ENCODE measurements at places on chromosomes 6 and 20. TPM values are rescaled to one million over a fixed set of nuclear protein-coding genes. Genes with fewer than 3 reads are reported as not detected.

- DNase-seq, result no peak
Measured at GRCh38 chr6:82870582-82871172, 195.0 kb downstream of the UBE3D start.

- no peak for DNase-seq
Measured at GRCh38 chr6:107658920-107659865, 164.9 kb downstream of the SCML4 start.

- DNase-seq, result no peak
Measured at GRCh38 chr6:69038841-69039240, 403.8 kb downstream of the ADGRB3 start.

The THBS2 gene
- 58.4 TPM for total RNA-seq

DNA sequence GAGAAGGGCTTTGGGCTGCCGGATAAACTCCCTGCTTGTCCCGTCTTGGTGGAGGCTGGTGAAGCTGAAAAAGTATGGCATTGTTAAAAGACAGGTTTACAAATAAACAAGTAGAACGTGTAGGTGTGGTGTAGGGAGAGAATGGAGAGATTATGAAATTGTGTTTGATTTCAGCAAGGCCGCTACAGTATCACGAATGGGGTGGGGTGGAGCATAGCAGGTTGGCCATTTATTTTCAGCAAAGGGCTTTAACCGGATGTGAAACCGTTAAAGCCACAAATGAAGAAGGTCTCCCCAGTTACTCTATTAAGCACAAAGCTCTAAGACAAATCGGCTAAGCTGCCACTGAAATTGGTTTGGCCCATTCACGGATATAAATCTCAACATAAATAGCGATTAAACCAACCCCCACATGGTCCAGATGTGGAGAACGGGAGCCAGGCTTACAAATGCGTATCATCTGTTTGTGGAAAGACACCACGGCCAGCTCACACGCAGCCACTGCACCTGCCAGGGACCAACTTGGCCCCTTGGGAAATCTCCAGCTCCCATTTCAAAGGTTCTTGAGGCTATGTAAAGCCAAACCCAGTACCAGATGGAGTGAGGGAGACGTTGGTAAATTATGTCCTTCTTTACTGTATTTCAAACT lies 94.0 kb downstream of the ZMYND8 start:
- no peak for DNase-seq

The SEMG1 gene
- not detected for total RNA-seq

DNA sequence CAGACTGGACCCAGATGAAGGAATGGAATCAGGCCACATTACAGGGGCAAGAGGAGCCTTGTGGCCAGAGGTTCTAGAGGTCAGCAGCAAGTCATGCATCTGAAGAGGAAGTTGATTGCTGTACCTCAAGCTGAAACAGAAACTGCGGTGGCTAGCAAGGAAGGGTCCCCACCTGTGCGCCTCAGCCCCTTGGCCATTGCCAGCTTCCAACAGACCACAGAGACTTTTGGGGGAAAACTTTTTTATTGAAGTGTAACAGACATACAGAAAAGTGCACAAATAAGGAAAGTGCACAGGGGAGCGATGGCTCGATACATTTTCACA lies 26.8 kb upstream of the SLC9A8 start:
- DNase-seq, result no peak

DNA sequence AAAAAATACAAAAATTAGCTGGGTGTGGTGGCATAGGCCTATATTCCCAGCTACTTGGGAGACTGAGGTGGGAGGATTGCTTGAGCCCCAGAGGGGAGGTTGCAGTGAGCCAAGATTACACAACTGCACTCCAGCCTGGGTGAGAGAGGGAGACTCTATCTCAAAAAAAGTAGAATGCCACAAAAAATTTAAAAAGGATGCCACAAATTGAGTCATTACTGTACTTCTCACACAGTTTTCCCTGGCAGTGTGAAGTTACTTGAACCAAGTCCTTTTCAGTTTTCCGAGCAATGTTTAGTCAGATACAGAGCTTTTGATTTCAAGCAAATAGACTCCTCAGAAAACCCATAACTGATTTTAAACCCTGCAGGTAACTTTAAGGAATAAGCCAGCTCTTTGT lies 53.3 kb downstream of the TNFRSF21 start:
- no peak for DNase-seq

GRCh38 chr20:30812739-30813411 lies 444.6 kb upstream of the DEFB115 start:
- no peak for DNase-seq

DNA sequence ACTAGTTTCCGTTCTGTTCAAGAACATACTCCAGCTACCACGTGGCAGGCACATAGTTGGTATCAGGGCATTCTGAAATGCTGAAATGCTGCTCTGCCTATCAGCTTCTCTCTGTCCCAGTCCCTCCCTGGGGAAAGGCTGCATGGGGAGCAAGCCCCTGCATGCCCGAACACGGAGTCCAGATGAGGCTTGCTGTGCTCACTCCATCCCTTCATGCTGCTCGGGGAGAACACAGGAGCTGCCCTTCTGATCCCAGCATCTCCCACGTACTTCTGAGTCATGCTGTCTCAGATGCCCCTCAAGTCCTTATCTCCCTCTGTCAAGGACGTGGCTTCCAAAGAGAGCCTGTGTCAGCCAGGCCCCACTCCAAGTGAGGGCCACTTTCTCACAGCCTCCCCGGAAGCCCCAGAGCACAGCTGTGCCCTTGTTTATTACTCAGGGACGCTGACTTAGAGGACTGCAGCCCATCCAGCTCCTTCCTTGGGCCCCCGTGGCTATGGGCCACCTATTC lies 29.4 kb downstream of the THBS2 start:
- DNase-seq, result no peak

GRCh38 chr6:39192736-39193135 lies 36.5 kb downstream of the KCNK5 start:
- DNase-seq, result no peak

The DLL1 gene
- total RNA-seq, result 6.6 TPM

The PNPLA1 gene
- 0.30 TPM for total RNA-seq

GRCh38 chr6:29112135-29112534 lies 4.3 kb downstream of the OR2J3 start:
- no peak for DNase-seq

DNA sequence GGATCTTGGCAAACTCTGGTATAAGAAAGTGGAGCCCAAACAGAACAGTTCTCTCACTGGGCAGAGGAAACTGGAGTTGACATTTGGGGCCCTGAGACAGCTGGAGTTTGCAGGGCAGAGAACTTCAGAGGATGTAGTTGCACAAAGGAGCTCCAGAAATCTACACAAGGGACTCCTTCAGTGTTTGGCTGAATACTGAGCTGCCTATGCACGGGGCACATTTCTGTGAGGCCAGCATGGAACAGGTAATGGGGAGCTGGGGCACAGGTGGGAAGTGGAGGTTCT lies 169.3 kb downstream of the ANKRD60 start:
- no peak for DNase-seq

- no peak for DNase-seq
Measured at GRCh38 chr20:35363190-35363589, 48.6 kb downstream of the UQCC1 start.

The PI16 gene
- total RNA-seq, result 17.4 TPM

- DNase-seq, result no peak
Measured at GRCh38 chr6:133965817-133966360, 12.9 kb downstream of the TBPL1 start.

GRCh38 chr6:125546841-125547251 lies 202.6 kb upstream of the HEY2 start:
- no peak for DNase-seq

GRCh38 chr6:163915131-163915530 lies 500.6 kb downstream of the QKI start:
- DNase-seq, result no peak

- DNase-seq, result no peak
Measured at GRCh38 chr6:134550604-134551003, 232.7 kb upstream of the SGK1 start.

DNA sequence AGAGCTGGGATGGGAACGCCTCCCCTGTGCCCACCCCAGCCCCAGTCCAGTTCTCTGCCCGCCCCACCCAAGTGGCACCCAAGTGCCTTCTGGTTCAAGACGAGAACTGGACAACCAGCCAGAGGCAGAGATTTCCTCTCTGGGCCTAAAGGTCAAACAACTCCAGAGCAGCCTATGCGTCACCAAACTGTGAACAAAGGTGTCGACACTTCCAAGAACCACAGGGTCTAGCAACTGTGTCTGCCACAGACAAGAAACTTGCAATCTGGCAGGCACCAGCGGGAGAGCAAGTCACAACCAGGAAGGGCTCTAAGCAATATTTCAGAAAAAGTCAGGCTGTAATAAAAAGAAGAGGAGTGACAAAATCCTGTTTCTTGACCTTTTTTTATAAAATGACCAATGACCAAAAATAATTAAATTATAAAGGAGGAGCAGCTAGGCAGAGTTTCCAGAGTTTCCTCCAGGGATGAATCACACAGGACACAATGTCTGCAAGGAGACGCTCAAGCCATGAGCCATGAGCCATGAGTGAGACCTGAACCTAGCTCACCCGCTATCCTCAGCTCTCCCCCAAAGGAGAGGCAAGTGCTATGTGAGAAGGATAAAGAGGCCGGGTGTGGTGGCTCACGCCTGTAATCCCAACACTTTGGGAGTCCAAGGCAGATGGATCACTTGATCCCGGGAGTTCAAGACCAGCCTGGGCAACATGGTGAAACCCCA lies 11.1 kb downstream of the EDEM2 start:
- no peak for DNase-seq

DNA sequence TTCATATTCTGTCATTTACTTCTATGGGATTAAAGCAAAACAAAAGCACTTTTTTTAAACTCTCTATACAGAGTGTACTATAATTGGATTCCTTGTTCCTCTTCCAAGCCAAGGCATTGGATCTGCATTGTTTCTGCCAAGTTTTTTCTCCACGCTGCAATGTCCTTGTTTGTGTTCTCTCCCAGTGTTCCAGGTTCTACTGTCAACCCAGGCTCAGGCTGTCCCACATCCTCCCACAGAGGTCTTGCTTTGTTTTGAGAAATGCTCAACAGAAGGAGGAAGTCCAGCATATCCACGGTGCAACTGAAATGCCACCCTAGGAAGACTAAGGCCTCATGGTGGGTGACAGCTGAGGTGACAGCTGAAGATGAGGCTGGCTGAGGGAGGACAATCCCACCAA lies 287.1 kb upstream of the PRDM1 start:
- DNase-seq, result peak; percentile 38

GRCh38 chr20:6577451-6577850 lies 190.0 kb upstream of the BMP2 start:
- DNase-seq, result no peak

DNA sequence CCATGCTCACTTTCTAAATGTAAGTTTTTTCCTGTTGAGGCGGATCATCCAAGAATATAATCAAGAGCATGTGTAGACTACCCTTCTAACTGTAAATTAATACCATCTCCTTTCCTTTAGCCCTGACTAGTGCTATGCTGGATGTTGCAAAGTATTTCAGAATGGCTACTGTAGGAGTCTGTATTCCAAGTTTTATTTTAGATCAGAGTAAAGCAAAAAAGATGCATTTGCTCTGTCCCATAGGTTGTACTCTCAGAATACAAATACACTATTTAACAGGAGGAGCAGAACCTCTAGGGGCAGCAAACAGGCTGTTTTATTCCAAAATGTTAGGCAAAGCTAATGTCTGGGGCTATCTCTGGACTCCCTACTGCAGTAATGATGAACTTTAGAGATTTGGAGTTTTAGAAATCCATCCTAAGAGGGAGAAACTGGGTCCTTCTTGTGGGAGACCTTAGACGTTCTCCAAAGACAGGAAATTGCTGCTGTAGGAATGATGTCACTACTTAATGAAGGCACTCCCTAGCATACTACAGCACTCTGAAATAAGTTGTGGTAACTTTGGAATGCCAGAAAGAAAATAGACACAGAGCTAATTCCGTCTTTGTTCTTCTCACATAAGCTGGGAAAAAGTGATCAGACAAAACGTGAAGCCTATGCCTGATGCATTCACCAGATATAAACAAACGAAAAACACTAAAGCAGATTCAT lies 392.4 kb upstream of the HS3ST5 start:
- DNase-seq, result no peak

DNA sequence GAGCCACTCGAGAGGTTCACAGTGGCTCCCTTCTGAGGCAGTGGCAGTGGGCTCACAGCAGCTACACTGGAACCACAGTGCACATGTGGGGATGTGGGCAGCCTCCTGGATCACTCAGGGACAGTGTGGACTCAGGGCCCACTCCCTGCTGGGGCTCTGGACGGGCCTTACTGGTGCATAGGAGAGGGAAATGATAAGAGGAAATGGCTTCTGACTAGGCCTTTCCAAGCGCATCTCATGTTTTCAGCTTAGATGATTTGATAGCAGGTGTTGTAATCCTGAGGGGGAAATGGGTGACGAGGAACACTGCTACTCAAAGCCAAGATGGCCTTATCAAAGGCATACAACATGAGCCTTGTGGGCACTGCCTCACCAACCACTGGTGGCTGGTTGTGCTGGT lies 44.0 kb downstream of the PANK2 start:
- no peak for DNase-seq

GRCh38 chr6:1313767-1314503 lies 2.0 kb downstream of the FOXQ1 start:
- DNase-seq, result no peak

DNA sequence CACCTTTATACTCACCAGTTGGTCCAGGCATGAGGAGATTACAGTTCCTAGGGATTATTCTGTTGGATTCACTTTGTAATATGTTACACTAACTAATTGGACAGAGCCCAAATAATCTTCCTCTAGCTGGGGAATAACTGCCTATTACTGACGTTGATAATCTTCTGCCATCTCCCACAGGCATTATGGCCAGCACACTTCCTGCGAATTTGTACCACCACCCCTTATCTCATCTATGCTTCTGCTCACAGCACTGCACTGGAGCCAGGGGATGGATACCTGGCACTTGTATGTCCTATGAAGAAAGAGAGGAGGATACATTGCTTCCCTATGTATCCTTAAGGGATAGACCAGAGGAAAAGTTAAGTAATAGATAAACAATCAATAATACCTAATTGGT lies 494.8 kb upstream of the MAN1A1 start:
- no peak for DNase-seq

The SMLR1 gene
- total RNA-seq, result not detected

DNA sequence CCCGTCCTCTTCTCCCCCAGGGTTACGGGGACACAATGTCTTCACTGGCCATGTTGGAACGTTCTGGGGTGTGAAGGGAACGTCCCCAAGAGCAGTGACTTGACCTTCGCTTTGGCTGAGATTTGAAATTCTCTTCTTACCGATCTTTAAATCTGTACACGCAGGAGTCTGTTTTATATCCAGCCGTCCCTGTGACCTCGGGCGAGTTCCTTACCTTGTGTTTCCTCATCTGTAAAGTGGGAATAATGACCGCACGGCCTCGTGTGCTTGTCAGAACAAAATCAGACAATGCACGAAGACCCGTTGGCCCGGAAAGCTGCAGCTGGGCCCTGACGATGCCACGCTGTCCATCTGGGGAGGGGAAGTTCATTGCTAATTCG lies 454.3 kb downstream of the PREX1 start:
- DNase-seq, result no peak

Data from tibial nerve (tissue), 4 donors.